Neuronal stem cell (in vitro differentiated cells): ENCODE measurements at places on chromosomes 16 and 17.

GRCh38 chr17:17983376-17983775 lies 10.7 kb downstream of the DRC3 start:
- no peak overlapping the region for H3K4me3 ChIP-seq
- no peak for DNase-seq
- no peak overlapping the region for H3K27ac ChIP-seq
- H3K36me3 ChIP-seq: no peaks in the 10 kb centered on the region

GRCh38 chr16:52165961-52166360 lies 381.0 kb downstream of the TOX3 start:
- H3K36me3 ChIP-seq: no peaks in the 10 kb centered on the region
- no peak for DNase-seq
- H3K27ac ChIP-seq: no peak overlapping the region
- no peaks in the 10 kb centered on the region for H3K27me3 ChIP-seq

DNA sequence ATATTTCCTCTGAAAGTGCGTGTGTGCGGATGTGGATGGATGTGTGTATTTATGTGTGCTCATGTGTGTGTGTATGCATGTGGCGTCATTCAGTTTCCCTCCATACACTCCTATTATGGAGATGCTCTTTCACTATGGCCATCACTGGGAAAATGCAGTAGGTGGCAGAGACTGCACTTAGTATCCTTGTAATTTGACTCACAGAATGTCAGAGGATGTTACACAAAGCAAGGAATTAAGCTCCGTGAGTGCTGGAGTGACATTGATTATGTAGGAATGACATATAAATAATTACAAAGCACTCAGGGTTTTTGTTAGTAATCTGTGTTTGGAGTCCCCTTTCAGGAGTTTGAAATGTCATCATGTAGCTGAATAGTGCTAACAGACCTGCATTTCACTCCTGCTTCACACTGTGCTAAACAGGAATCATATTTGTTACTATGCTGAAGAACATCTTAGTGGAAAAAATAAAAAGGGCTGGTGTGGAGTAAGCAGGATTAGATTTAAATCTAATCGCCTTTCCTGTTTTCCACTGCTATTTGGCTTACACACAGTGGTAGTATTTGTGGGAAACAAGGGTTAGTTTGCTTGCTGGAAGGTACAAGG lies 59.6 kb downstream of the HS3ST4 start:
- peaks cover 7% of the 10 kb centered on the region for H3K4me1 ChIP-seq
- no peaks in the 10 kb centered on the region for H3K36me3 ChIP-seq
- H3K27me3 ChIP-seq: no peaks in the 10 kb centered on the region

DNA sequence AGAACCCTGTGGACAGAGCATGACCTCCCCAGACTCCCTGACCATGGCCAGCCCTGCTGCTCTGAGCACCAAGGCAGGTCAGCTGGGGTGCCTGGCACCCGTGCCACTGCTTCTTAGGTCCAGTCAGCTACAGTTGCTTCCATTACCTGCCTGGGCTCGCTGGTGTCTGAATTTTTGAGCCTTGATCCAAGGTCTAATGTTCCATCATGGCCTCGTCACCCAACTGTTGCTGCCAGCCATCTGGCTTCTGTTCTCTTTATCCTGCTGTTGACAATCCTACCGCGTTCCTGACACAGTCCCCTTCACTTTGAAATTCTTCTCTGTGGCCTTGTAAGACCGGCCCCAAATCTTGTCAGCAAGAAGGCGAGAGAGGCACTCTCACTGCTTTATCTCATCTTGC lies 16.7 kb downstream of the GLYR1 start:
- H3K4me3 ChIP-seq: no peak overlapping the region
- no peak for DNase-seq
- H3K27ac ChIP-seq: no peak overlapping the region
- peaks cover 51% of the 10 kb centered on the region for H3K36me3 ChIP-seq
- no peaks in the 10 kb centered on the region for H3K27me3 ChIP-seq

DNA sequence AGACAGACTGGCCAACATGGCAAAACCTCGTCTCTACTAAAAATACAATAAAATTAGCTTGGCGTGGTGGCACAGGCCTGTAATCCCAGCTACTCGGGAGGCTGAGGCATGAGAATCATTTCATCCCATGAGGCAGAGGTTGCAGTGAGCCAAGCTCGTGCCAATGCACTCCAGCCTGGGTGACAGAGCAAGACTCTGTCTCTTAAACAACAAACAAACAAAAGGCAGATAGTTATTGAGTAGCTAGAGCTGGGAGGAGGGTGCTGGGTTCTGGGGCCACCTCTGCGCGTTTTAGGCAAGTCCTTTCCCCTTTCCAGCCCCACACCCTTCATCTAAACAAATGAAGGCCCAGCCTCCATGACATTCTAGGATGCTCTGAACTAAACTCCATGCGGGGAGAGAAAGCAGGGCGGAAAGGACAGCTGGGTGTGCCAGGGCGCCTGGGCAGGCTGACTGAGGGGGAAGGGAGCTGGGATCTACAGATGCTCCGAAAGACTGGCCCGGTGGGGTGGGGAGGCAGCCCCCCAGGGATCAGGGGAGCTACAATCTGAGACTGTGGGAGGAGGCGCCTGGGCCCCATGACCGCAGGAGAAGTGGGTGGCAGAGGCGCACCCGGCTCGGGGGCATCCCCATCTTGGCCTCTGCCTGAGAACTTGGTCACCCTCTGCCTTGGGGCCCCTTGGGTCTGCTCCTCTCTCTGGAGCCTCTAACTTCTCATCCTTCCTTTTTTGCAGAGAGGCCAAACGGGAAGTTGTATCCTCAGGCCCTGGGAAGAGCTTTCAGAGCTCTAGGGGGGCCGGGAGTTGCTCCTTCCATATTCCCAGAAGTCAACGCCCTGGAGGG lies 910 bp downstream of the ITGAL start:
- H3K4me1 ChIP-seq: no peaks in the 10 kb centered on the region
- H3K27ac ChIP-seq: no peak overlapping the region
- no peak overlapping the region for H3K4me3 ChIP-seq

DNA sequence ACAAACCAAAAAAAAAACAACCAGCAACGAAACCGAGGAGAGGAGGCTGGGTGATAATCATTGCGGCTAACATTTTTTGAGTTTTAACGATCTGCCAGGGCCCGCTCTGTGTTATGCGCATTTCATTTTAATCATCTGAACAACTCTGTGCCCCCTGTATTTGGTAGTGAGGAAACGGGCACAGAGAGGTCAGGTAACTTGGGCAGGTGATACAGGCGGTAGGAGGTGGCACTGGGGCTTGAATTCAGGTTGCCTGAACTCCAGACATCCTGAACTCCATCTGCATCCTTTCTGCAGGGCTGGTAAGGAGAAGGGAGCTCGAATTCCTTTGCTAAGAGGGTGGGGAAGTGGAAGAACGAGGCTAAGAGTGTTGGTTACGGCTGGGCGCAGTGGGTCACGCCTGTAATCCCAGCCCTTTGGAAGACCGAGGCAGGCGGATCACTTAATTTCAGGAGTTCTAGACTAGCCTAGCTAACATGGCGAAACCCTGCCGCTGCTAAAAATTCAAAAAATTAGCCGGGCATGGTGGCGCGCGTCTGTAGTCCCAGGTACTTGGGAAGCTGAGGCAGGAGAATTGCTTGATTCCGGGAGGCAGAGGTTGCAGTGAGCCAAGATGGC lies 1.1 kb downstream of the CLUAP1 start:
- H3K4me1 ChIP-seq: no peaks in the 10 kb centered on the region
- peak overlapping the region; percentile 82 for H3K4me3 ChIP-seq
- DNase-seq: no peak

DNA sequence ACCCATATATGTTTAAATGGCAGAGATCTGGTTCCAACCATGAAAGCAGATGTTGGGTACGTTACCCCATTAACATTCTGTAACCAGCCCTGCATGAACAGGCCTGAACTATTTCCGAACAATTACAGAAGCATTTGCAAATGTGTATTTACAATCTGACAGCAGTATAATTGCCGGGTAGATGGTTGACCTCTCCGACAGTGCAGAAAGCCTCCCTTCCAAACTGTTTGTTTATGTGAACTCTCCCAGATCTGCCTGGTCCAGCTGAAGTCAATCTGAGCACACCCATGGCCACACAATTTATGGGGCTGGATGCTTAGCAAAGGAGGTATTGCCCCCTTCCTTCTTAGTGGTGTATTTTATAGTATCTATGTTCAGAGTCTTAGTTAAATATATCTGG lies 21.8 kb downstream of the NUDT7 start:
- H3K27ac ChIP-seq: no peak overlapping the region
- peaks cover 2% of the 10 kb centered on the region for H3K4me1 ChIP-seq
- no peaks in the 10 kb centered on the region for H3K27me3 ChIP-seq
- no peak overlapping the region for H3K4me3 ChIP-seq
- DNase-seq: no peak

DNA sequence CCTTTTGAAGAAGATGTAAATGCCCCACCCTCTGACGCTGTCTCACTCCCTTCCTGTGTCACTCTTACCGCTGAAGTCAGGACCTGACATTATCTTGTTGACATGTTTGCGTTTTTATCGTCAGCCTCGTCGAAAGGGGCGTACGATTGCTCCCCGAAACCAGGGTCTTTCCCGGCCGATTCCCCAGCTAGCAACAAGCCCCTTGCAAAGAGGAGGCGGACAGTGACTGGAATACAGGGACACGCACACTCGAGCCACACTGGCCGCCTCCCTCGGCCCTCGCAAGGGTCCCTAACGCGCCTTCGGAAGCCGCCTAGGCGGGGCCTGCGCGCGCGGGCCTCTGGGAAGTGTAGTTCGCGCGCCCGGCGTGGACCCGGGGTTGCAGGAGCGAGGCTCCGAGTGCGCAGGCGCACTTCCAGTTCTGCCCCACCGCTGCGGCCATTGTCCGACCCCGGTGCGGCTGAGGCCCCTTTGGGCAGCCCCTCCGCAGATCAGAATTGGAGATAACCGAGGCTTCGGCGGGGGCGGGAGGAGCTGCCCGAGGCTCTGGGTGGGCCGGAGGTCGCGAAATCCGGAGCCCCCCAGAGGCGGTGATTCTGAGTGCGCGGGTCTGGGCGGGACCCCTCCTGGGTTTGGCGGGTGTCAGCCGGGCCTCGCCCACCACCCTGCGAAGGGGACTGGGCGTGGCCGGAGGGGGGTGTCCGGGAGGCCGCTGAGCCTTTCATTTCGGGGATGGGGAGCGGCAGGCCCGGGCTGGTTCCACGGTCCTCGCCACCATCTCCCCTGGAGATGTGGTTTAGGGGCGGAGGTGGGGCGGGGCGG lies at the start of gene ZFP90:
Gene ZFP90 (plus strand): TSS at position 412 of the 822 bp plus-strand sequence. CDS start 502 bp downstream, outside the sequence.
- DNase-seq: peak; percentile 91
- H3K36me3 ChIP-seq: peaks cover 14% of the 10 kb centered on the region
- peak within 1 kb of the TSS; percentile 73 for H3K27ac ChIP-seq
- peaks cover 5% of the 10 kb centered on the region for H3K4me1 ChIP-seq
- H3K4me3 ChIP-seq: peak within 1 kb of the TSS; percentile 80

DNA sequence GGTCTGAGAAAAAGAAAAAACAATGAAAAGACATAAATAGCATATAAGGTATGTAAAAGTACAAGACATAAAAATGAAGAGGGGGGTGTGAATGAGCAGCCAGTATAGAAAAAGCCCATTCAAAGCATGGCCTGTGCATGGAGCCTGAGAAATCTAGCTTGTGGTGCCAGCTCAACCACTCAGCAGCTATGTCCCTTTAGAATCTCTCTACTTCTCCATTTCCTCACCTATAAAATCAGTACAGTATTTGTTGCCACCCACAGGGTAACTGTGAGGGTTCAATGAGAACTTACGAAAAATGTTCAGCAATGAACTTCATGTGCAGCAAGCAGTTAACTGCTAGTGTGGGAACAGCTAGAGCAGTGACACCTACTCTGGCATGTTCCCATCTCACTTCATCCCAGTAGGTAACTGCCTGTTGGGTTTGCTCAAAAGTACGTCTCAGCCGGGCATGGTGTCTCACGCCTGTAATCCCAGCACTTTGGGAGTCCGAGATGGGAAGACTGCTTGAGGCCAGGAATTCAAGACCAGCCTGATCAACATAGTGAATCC lies 15.3 kb downstream of the CYTH1 start:
- no peak overlapping the region for H3K27ac ChIP-seq
- H3K27me3 ChIP-seq: no peaks in the 10 kb centered on the region
- no peak for DNase-seq
- H3K4me1 ChIP-seq: peaks cover 6% of the 10 kb centered on the region

- no peaks in the 10 kb centered on the region for H3K4me1 ChIP-seq
- no peak overlapping the region for H3K4me3 ChIP-seq
- H3K27ac ChIP-seq: no peak overlapping the region
- no peak for DNase-seq
Measured at GRCh38 chr17:59897090-59897489, 4.2 kb downstream of the RPS6KB1 start.

DNA sequence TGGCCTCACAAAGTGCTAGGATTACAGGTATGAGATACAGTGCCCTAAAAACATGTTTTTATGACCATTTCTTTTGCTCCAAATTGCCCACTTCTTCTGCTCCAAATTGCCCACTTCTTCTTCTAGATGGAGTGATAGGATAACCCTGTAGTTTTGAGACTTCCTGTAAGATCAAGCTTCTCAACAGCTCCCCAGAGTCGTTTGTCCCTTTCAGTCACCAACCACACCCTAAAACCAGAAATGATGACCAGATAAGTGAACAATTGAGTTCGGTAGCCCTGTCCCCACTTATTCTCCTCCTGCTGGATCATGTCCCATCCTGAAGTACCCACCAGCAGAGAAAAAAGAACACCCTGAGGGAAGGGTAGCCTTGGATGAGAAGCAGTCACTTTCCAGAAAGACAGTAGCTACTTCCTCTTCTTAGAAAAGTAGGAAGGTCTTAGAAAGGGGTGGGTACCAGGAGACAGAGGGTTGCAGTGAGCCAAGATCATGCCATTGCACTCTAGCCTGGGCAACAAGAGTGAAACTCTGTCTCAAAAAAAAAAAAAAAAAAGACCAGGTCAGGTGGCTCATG lies 2.5 kb downstream of the ODAD4 start:
- no peaks in the 10 kb centered on the region for H3K27me3 ChIP-seq
- no peak overlapping the region for H3K4me3 ChIP-seq
- H3K4me1 ChIP-seq: peaks cover 11% of the 10 kb centered on the region
- H3K27ac ChIP-seq: no peak overlapping the region

DNA sequence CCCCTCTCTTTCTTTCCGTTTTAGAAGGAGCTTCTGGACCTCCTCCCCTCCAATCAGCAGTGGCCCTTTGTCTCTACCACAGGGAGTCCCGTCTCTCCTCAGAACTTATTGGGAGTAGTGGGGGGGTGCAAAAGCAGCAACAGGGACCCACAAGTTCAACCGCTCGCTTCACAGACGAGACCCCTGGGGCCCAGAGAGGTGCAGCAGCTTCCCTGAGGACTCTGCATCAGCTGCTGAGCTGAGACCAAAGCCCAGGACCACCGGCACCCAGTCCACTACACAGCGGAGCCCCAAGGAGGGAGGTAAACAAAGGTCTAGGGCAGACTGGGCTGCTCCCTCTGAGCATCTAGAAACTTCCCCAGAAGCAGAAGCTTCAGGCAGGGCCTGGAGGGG lies 123.9 kb downstream of the SDK2 start:
- peaks cover 4% of the 10 kb centered on the region for H3K4me1 ChIP-seq
- no peak for DNase-seq
- no peak overlapping the region for H3K27ac ChIP-seq
- peaks cover 3% of the 10 kb centered on the region for H3K36me3 ChIP-seq
- H3K4me3 ChIP-seq: no peak overlapping the region

DNA sequence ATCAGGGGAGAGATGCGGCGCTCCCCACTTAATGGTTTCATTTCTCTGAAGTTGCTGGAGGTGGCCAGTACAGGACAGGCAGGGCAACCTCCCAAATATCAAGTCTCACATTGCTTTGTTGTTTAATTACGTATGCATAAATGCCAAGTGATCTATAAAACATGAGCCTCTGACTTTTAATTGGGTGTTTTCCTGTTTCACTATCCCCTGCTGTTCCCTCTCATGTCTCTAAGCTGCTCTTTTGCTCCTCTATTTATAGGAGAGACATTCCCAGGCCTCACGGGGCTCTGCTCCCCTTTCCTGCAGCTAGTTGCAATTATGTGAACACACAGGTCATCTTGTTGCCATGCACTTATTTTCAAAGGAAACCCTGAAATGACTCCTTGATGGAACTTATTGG lies 1173.5 kb upstream of the GOT2 start:
- H3K27ac ChIP-seq: no peak overlapping the region
- H3K4me3 ChIP-seq: no peak overlapping the region
- no peaks in the 10 kb centered on the region for H3K36me3 ChIP-seq
- H3K27me3 ChIP-seq: no peaks in the 10 kb centered on the region
